ENCODE measurements at places on chromosomes 6 and 20. TPM values are rescaled to one million over a fixed set of nuclear protein-coding genes. Genes with fewer than 3 reads are reported as not detected.
A peak's percentile ranks its signal among the peaks of the same experiment; 100 is the strongest.

DNA sequence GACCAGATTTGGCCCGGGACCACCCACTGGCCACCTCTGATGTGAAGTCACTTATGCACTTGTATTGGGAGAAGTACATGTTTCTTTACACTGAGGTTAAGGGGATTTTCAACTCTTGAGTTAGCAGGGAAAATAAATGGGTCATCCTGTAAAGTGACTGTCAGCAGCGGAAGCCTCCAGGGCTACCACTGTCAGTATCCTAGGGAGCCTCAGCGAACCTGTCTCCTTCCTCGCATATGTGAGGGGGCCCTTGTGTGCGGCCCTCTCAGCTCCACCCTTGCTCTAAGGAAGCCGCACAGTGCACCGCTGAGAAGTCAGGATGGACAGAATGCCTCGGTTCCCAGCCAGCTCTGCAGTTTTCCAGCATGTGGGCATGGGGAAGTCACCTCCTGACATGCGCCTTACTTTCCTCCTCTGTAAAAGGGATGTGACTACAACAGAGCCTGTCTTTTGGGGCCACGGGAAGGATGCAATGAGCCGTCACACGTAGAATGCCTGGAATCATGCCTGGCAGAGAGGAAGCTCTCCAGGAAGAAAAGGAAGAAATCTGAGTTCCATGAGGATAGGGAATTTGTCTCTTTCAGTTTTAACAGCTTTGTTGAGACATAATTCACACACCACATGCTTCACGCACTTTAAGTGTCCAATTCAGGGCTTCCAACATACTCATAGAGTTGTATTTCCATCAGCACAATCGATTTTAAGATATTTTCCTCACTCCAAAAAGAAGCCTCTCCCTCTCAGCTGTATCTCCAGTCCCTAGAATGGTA, 115.4 kb downstream of the SYCP2 start:
- H3K27me3 ChIP-seq = peaks cover 4% of the 10 kb centered on the region
- no peak overlapping the region for H3K27ac ChIP-seq
- H3K4me3 ChIP-seq = no peak overlapping the region
- H3K4me1 ChIP-seq = peaks cover 27% of the 10 kb centered on the region
- H3K36me3 ChIP-seq = peaks cover 10% of the 10 kb centered on the region
- DNase-seq = no peak

DNA sequence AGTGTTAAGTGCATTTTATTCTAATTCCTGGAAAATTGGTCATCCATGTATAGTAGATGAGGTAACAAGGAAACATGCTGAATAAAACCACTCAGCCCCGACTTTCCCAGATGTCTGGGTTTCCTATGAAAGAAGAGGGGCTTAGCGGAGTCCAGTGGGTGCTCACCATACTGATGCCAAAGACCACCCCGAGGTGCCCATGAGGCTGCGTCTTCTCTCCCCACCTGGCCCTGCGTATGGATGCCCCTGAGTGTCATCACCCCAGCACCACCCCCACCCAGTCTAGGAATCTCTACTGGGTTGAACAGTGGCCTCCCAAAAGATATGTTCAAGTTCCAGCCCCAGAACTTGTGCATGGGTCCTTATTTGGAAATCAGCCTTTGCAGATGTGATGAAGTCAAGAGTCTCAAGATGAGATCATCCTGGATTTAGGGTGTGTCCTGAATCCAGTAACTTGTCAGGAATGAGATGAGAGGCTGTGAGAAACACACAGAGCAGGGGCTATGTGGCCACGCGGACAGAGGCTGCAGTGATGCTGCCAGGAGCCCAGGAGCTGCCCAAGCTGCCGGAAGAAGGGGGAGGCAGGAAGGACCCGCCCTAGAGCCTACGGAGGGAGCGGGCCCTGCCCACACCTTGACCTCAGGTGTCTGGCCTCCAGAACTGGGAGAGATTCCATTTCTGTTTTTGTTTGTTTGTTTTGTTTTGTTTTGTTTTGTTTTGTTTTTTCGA, 124.6 kb upstream of the CDH4 start:
- DNase-seq = no peak
- H3K36me3 ChIP-seq = peaks cover 9% of the 10 kb centered on the region
- no peaks in the 10 kb centered on the region for H3K27me3 ChIP-seq
- H3K27ac ChIP-seq = no peak overlapping the region
- peaks cover 2% of the 10 kb centered on the region for H3K4me1 ChIP-seq

PPIL4 gene
- total RNA-seq = 26.8 TPM

DNA sequence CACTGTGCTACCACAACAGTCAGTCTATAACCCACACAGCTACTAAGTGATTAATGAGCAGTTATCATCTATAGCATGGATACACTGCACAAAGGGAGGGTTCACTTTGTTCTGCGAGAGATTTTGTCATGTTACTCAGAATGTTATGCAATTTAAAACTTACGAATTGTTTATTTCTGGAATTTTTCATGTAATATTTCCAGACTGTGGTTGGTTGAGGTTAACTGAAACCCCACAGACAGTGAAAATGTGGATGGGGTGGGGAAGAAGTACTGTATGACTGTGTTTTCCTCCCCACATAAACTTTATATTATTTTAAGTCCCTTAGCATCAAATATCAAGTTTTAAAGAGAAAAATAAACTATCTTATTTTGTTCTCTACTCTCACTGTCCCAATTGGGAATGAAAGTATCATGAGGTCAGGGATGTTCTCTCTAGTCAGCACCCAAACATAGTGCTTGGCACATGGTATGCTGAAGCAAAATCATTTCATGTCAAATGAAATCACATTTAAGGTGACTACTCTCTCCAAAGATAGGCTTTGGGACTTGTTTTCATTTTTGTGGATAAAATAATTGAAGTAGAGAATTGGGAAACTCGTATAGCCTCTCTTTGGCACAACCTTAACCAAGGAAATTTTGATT, 25.4 kb downstream of the DOP1A start:
- H3K4me3 ChIP-seq = no peak overlapping the region
- no peak for DNase-seq
- H3K27ac ChIP-seq = no peak overlapping the region
- H3K27me3 ChIP-seq = no peaks in the 10 kb centered on the region

DNA sequence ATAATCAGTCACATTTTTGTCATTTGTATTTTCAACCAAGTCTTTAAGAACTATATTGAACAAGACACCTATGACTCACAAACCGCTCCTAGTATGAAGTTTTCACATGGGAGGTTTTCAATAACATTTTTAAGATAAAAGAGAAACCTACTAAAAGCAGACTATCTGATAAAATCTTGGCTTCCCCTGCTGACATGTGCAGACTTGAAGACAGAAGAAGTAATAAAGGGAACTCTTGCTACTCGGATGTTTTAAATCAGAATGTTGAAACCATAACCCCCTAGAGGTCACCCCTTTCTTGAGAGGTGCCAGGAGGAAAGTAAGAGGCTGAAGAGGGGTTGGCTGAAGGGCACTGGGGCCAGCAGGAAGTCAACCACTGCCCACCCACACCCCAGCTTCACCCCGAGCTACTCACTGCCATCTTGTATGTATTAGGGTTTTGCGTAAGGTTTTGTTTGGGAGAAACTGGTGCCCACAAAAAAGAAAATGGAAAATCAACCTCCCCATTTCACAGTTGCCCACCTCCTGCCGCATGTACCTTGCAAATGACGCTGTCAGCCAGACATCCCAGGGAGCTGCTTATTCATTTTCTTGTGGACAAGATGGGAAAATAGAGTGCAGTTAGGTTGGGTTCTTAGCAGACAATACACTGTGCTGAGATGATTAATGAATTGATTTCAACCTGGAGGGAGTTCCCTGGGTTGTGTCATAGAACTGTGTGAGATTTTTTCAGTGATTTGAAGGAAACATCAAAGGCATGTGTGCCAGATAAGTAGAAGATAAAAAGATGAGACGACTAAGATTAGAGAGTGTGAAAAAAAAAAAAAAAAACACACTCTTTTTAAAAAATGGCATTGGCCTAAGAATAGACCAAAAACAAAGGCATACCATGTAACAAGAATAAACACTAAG, 83.2 kb upstream of the TAB2 start:
- no peak overlapping the region for H3K27ac ChIP-seq
- H3K4me3 ChIP-seq = no peak overlapping the region
- no peak for DNase-seq

TMEM244 gene
- total RNA-seq = not detected

ZSCAN16 gene
- total RNA-seq = 20.0 TPM

DNA sequence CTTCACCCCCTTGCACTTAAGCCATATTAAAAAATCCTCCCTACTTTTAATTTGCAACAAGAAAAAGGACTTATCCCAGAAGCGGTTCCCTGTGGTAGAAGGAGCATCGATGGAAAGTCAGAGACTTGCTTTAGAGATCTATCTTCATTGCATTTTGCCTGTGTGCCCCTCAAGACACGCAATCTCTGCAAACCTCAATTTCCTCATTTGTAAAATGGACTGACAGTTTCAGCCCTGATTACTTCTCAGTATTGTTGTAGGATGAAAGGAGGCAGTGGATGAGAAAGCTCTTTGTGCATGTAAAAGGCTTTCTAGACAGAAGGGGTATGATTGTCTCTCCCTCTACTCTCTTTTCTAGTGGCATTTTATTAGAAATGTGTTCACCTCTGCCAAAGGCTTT, 410.2 kb downstream of the CDC5L start:
- no peak overlapping the region for H3K27ac ChIP-seq
- no peaks in the 10 kb centered on the region for H3K36me3 ChIP-seq
- no peaks in the 10 kb centered on the region for H3K4me1 ChIP-seq
- DNase-seq = no peak

- H3K36me3 ChIP-seq = no peaks in the 10 kb centered on the region
- peak overlapping the region; percentile 50 for H3K27ac ChIP-seq
- no peaks in the 10 kb centered on the region for H3K4me1 ChIP-seq
Measured at GRCh38 chr6:89836639-89837222, 7.1 kb downstream of the CASP8AP2 start.

WFDC5 gene
- not detected for total RNA-seq

DNA sequence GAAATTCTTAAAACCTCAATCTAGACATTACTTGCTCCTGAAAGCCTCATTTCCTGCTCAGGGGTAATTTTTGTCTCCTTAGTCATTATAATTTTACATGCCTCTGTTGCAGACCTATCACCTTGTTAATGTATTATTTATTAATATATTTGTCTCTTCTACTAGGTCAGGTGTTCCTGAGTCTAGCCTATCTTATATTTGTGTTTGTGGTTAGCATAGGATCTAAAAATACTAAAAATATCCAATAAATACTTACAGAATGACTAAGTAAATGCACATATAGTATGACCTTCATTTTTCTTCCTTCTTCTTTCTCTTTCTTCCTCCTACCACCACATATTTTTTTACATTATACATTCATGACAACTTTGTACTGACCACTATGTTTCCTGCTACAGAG, 268.9 kb upstream of the HS3ST5 start:
- peaks cover 1% of the 10 kb centered on the region for H3K4me1 ChIP-seq
- H3K27ac ChIP-seq = no peak overlapping the region
- H3K36me3 ChIP-seq = no peaks in the 10 kb centered on the region
- H3K27me3 ChIP-seq = no peaks in the 10 kb centered on the region

DNA sequence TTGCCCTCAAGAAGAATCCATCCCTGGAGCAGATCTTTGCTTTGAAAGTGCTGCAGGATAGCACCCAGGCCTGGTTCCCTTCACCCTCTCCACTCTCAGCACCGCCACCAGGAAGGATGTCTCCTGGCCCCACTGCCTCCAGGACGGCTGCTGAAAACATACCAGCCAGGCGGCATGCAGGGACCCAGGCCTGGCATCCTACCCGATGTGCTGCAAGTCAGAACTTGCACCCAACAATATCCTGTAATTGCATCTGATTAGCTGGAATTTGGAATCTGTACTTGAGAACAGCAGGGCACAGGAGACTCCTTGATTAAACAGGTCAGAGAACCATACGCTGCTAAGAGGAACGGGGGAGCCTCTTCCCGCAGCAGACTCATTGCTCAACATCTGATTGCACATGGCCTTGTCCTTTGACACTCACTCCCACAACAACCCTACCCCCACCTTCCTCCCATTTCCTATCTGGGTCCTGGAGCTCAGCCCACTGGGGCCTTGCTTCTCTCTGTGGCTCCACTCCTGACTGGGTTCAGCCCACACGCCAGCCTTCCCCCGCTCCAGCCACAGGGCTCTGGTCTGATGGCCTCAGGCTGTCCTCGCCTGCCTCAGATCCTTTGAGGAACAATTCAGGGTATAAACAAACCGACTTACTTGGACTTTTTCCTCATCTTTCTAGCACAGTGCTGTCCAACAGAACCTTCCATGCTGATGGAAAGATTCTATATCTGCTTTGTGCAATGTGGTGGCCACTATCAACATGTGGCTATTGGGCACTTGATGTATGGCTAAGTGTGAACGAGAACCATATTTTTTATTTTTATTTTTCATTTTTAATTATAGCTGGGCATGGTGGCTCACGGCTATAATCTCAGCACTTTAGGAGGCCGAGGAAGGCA, 78.0 kb downstream of the FGD2 start:
- no peak overlapping the region for H3K4me3 ChIP-seq
- no peak overlapping the region for H3K27ac ChIP-seq
- no peaks in the 10 kb centered on the region for H3K4me1 ChIP-seq
- H3K36me3 ChIP-seq = no peaks in the 10 kb centered on the region
- no peak for DNase-seq

- no peak overlapping the region for H3K27ac ChIP-seq
- H3K4me1 ChIP-seq = peaks cover 9% of the 10 kb centered on the region
- H3K36me3 ChIP-seq = no peaks in the 10 kb centered on the region
- no peak for DNase-seq
- H3K27me3 ChIP-seq = no peaks in the 10 kb centered on the region
Measured at GRCh38 chr6:71649915-71650314, 236.4 kb upstream of the RIMS1 start.

DNA sequence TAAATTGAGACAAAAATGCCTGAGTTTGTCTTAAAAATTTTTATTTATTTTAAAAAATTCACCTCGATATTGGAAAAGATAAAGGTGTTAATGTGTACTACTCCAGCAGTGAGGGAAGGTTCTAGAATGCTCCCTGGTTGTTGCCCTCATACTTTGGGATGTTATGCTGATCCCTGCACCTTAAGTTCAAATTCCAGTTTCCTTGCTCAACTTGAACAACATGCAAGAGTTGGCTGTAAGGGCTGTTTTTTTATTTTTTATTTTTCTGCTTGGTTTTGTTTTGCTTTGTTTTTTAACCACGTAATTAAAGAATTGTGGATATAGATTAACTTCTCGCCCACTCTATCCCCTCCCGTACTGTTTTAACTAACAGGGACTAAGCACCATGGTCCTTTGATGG, 158.7 kb upstream of the CITED2 start:
- H3K36me3 ChIP-seq = no peaks in the 10 kb centered on the region
- no peak for DNase-seq
- peaks cover 2% of the 10 kb centered on the region for H3K4me1 ChIP-seq
- no peak overlapping the region for H3K27ac ChIP-seq

RPS6KA2 gene
- 109 TPM for total RNA-seq

GRCh38 chr6:127641905-127642304, 64.9 kb downstream of the C6orf58 start:
- no peaks in the 10 kb centered on the region for H3K36me3 ChIP-seq
- no peaks in the 10 kb centered on the region for H3K4me1 ChIP-seq
- no peak overlapping the region for H3K4me3 ChIP-seq
- H3K27ac ChIP-seq = no peak overlapping the region
- DNase-seq = peak; percentile 15

- no peak overlapping the region for H3K4me3 ChIP-seq
- no peaks in the 10 kb centered on the region for H3K36me3 ChIP-seq
- no peaks in the 10 kb centered on the region for H3K27me3 ChIP-seq
- DNase-seq = no peak
- no peak overlapping the region for H3K27ac ChIP-seq
Measured at GRCh38 chr6:47759364-47759763, 22.5 kb upstream of the OPN5 start.

TUBB2B gene
- 1,777 TPM for total RNA-seq

Measured in glutamatergic neuron (in vitro differentiated cells).